ENCODE measurements at places on chromosomes 11 and 22. TPM values are rescaled to one million over a fixed set of nuclear protein-coding genes. Genes with fewer than 3 reads are reported as not detected.

SLC35E4 gene
- 2.9 TPM for polyA plus RNA-seq

OR8D4 gene
- not detected for polyA plus RNA-seq

INSC gene
- 0.95 TPM for polyA plus RNA-seq

SCN4B gene
- 9.0 TPM for polyA plus RNA-seq

DKK3 gene
- polyA plus RNA-seq: 2,307 TPM

CALCB gene
- 0.05 TPM for polyA plus RNA-seq

OR5A1 gene
- not detected for polyA plus RNA-seq

OR52N2 gene
- polyA plus RNA-seq: not detected

CCDC90B gene
- polyA plus RNA-seq: 29.0 TPM

PARVA gene
- 30.6 TPM for polyA plus RNA-seq

LARGE1 gene
- 23.8 TPM for polyA plus RNA-seq

LIF gene
- 0.54 TPM for polyA plus RNA-seq

BIK gene
- 0.52 TPM for polyA plus RNA-seq

SF3A1 gene
- 16.2 TPM for polyA plus RNA-seq

CSTPP1 gene
- polyA plus RNA-seq: 14.5 TPM

MMP8 gene
- polyA plus RNA-seq: 0.02 TPM

NFAM1 gene
- 1.0 TPM for polyA plus RNA-seq

RTN4RL2 gene
- 0.97 TPM for polyA plus RNA-seq

BDNF gene
- 0.05 TPM for polyA plus RNA-seq

TRIM49 gene
- not detected for polyA plus RNA-seq

SCGB1A1 gene
- not detected for polyA plus RNA-seq

DRICH1 gene
- 0.09 TPM for polyA plus RNA-seq

SMCO4 gene
- 69.9 TPM for polyA plus RNA-seq

EFCAB6 gene
- 0.70 TPM for polyA plus RNA-seq

APOA1 gene
- 43.0 TPM for polyA plus RNA-seq

RAG1 gene
- 0.72 TPM for polyA plus RNA-seq

KRTAP5-10 gene
- polyA plus RNA-seq: not detected

OR6A2 gene
- not detected for polyA plus RNA-seq

PGA5 gene
- 3.6 TPM for polyA plus RNA-seq

ISX gene
- polyA plus RNA-seq: not detected

FGF4 gene
- not detected for polyA plus RNA-seq

PHLDB1 gene
- 110 TPM for polyA plus RNA-seq

All from right cardiac atrium (tissue), 5 donors.